Mesenteric fat pad (tissue), 1 donor: ENCODE measurements at places on chromosomes 4 and X.

DNA sequence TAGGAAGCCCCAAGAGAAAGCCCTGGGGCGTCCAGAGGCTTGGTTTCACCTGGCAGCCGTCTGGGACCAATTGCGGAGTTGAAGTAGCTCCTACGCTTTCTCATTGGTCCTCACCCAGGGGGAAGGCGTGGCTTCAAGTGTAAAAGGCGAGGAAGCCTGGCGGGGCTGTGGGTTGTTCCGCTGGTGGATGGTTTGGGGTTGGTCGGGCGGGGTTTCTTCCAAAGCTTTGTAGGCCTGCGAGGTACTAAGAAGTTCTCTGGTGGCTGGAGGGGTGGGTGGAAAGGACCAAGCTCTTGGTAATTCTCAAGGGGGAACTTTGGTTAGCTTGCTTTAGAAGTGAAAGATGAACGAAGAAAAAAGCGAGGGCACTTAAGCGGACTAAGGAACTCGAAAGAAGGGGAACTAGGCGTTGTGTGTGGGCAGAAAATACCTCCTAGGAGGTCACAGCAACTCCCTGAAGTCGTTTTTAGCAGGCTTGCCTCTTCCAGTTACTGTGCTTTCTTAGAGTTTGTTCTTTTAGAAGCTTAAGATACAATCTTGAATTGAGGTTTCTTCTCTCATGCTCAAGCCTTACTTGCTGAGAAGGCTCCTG is 36.6 kb downstream of the CCNG2 start:
- no peak for DNase-seq

GRCh38 chrX:136041254-136041812 is 56.1 kb downstream of the SLC9A6 start:
- DNase-seq, result no peak

GRCh38 chr4:87120010-87120409 is 100.4 kb downstream of the KLHL8 start:
- DNase-seq, result no peak

GRCh38 chr4:26104056-26104685 is 190.2 kb downstream of the SMIM20 start:
- no peak for DNase-seq

DNA sequence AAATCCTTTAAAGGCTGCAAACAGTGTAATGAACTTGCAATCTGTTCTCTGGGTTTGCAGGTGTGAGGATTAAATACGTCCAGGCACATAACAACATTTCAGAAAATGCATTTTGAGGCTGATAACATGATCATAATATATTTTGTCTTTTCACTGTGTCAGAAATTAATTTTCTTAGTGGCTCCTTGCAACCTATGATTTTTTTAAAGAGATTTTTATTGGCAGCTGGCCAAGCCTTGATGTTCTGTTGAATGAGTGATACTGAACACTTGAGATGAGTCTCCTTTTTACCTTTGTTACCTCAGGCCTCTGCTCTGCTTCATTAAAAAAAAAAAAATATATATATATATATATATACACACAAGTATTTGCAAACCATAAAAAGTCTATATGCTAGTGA is 68.2 kb upstream of the TENM3 start:
- DNase-seq, result no peak

GRCh38 chr4:119898211-119898610 is 168.4 kb downstream of the MAD2L1 start:
- DNase-seq, result no peak

DNA sequence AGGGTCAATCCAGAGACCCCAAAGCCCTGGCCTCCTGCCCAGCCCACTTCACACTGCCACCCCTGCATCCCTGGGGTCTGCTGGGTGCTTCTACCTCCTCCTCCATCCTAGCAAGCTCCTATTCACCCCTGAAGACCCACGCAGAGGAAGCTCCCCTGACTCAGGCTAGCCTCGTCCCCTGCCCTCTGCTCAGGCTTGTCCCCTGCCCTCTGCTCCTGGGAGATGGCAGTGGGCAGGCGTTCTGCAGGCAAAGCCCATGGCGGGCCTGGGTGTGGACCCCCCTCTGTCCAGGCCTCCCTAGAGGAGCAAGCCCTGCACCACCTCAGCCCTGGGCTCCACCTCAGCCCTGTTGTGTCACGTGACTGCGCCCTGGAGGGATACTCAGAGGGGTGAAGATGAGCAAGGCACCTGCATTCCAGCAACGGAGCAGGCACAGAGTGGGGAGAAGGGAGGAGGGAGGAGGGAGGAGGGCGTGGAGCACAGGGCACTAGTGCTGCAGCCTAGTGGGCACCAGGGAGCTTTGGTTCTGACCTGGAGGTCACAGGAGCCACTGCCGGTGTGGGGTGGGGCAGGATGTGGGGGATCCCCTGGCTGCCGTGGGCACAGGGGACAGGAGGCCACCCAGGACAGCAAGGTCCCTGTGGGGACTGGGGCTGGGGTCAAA is 27.6 kb upstream of the FGFR3 start:
- DNase-seq, result no peak

DNA sequence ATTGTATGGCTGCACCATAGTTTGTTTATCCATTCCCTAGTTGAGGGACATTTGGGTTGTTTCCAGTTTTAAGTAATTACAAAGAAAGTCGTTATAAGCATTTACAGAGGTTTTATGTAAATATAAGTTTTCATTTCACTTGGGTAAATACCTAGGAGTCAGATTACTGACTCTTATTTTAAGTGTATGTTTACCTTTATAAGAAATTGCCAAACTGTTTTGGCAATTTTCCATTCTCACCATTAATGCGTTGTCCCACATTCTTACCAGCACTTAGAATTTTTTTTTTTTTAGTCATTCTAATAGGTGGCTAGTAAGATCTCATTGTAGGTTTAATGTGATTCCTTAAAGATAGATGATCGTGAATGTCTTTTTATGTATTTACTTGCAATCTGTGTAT is 121.5 kb upstream of the NR3C2 start:
- DNase-seq, result no peak

DNA sequence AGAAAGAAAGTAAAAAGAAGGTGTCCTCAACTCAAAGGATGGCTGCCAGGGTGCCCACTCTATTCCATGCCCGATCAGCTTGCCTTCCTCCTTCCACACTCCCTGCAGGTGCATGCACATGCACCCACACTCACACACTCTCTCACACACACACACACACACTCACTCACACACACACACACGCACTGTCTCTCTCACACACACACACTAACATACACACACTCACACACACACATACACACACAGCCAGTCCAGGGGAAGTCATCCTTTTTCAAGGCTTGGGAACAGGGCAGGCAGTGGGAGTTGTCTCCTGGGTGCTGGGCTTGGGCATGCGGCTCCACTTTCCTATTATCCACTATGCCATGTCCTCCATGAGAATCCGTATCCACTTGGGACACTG is 50.4 kb downstream of the CRMP1 start:
- no peak for DNase-seq

DNA sequence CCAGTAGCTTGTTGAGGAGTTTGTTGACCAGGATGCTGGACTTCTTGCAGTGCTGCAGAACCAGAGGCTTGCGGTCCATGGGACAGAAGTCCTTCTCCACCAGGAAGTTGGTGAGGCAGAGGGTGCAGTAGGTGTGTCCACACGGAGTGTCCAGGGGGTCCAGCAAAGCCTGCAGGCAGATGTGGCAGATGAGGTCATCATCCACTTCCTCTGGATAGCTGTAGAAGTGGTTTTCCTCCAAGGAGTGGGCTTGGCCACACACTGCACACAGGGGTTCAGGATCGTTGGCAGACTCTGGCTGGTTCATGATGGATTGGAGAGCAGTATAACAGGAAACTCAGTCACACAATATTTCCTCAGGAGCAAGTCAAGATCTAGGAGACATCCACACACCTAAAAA is 17.6 kb downstream of the LNX1 start:
- no peak for DNase-seq

GRCh38 chr4:3689576-3690550 is 76.3 kb upstream of the ADRA2C start:
- no peak for DNase-seq

- no peak for DNase-seq
Measured at GRCh38 chr4:27176400-27176799, 315.8 kb downstream of the STIM2 start.

DNA sequence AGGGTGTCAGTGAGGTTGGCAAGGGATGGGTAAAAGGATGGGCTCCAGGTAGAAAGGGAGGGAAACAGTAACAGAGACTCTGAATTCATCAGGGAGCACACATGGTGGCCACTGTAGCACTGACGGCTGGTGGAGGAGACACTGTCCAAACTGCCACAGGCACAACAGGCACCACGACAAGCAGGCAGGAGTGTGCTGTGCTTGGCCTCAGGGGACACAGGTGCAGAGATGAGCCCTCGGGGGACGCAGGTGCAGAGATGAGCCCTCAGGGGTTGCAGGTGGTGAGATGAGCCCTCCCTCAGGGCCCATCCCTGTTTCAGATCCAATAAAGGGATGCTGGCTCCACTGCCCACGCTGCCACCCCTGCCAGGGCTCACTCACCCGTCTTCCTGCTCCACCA is 7.6 kb downstream of the PDE6B start:
- no peak for DNase-seq

DNA sequence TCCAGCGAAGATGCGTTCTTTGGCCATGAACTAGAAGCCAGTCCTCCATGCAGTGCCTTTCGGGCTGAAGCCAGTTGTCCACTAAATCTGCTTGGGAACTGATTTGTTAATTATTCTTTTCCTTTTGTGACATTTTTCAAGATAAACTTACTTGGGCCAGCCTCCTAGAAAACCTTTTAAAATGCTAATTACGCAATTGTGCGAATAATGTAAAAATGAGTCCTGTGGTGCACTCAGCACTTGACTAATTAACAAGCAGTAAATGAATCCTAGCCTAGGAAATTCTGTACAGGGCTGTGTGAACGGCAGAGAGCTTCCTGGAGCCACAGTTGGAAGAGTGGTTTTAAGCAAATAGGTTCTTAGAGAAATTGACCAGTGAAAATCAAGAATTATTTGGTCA is 149.9 kb upstream of the SCML1 start:
- no peak for DNase-seq

GRCh38 chr4:143512978-143513313 is 556 bp upstream of the SMARCA5 start:
- DNase-seq, result no peak

GRCh38 chr4:184384810-184385557 is 89.4 kb downstream of the IRF2 start:
- DNase-seq, result no peak

DNA sequence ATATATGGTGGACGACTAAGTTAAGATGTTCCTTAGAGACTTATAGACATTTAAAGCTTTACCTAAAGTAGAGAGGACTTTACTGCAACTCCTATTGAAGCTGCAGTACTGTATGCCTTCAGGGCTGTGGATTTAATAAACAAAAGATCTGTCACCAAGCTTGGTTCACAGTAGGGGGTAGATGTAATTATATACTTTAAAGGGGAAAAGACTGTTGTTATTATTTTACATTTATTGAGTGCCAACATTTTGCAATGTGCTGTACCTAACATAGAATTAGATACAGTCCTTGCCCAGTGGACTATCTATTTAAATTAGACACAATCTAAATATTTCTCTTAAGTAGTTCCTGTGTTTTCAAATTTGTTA is 67.2 kb downstream of the SLIT2 start:
- no peak for DNase-seq

- DNase-seq, result no peak
Measured at GRCh38 chr4:48645225-48645794, 134.8 kb downstream of the FRYL start.

DNA sequence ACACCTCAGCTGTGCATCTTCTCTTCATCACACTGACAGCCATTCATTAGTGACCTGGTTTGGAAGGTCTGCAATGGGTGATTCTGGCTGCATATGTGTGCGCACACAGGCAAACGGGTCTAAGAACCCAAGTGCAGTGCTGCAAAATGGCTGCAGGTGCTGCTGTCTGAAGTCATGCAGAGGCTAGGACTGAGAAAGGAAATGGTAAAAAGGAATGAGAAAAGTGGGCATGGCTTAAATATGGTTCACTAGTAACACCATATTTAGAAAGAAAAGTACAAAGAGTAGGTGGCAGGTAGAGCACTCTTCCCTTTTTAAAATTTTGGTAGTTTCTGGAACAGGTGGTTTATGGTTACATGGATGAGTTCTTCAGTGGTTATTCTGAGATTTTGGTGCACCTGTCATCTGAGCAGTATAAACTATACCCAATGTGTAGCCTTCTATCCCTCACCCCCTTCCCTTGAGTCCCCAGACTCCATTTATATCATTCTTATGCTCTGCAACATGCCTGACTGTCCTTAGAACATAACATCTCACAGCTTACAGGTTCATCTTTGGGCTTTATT is 78.4 kb downstream of the CCNG2 start:
- DNase-seq, result no peak

GRCh38 chrX:118212817-118213183 is 96.2 kb upstream of the KLHL13 start:
- no peak for DNase-seq

- no peak for DNase-seq
Measured at GRCh38 chr4:137905930-137906329, 336.2 kb downstream of the SLC7A11 start.

DNA sequence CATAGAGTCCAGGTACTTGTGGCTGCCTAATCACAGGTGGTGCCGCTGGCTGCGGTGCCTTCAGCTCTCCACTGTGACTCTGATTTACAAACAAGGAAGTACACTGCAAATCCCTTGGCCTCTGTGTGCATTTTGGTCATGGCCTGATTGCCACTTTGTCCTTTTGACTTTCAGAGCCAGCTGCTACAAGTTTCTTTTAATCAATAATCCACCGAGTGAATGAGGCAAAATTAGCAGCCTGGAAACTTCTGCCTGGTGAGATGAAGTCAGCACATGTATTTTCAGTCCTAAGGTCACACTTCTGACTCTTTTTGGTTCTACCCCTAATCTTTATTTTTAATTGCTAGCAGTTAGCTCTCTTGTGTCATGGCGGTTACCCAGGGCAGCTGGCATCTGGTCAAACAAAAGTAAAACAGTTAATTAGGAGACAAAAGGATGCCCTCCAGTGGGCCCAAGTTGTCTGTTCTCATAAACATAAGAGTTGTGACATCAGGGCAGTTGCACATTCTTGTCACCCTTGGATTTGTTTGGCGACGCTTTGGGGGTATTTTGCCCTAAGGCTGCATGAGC is 62.3 kb upstream of the LNX1 start:
- DNase-seq, result no peak

GRCh38 chrX:24925430-24925829 is 90.3 kb downstream of the ARX start:
- no peak for DNase-seq

GRCh38 chrX:140672840-140673731 is 36.5 kb upstream of the LINC00632 start:
- DNase-seq, result no peak

DNA sequence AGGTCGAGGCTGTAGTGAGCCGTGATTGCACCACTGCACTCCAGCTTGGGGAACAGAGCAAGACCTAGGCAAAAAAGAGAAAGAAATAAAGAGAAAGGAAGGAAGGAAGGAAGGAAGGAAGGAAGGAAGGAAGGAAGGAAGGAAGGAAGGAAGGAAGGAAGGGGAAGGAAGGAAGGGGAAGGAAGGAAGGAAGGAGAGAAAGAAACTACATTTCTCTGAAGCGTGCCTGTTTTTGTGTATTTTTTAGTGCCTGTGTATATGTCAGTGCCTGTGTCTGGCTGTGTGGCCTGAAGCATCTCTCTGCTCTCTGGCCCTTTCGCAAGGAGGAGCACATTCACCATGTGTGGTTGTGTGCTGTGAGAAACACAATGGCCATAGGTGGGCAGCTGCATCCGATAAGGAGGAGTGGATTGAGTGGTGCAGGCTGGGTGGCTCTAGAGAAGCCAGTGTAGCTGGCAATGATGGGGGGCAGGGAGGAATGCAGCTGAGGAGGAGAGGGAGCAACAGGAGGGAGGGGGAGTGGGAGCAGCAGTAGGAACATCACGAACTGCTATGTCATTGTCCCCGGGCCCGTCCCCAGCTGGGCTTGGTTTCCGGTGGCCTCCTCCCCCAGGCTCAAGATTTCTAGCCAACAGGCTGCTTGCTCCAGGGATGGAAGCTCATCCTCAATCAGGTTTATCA is 11.4 kb downstream of the SYN1 start:
- DNase-seq, result no peak
